Liver (tissue), 10 donors: ENCODE measurements at places on chromosomes 2 and 18.

GRCh38 chr2:20093263-20094141 is 42.1 kb upstream of the LAPTM4A start:
- no peak for DNase-seq

DNA sequence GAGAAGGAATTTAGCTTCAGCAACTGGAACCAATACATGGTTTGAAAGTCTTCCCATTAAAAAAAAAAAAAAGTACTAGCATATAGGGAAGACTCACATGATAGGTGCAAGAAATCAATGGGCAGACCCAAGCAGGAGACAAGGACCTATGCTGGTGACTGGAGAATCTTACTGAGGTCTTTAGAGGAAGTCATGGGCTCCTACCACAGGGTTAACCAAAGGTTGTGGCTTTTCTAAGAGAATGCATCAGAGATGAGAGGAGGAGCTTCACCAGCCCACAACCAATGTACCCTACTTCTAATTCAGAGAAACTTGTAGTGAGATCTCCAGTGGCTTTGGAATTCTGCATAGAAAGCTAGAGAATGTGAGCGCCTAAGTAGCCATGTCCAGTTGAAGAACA is 207.4 kb downstream of the NCKAP5 start:
- no peak for DNase-seq

GRCh38 chr18:72637721-72638120 is 93.6 kb upstream of the CBLN2 start:
- DNase-seq = no peak

DNA sequence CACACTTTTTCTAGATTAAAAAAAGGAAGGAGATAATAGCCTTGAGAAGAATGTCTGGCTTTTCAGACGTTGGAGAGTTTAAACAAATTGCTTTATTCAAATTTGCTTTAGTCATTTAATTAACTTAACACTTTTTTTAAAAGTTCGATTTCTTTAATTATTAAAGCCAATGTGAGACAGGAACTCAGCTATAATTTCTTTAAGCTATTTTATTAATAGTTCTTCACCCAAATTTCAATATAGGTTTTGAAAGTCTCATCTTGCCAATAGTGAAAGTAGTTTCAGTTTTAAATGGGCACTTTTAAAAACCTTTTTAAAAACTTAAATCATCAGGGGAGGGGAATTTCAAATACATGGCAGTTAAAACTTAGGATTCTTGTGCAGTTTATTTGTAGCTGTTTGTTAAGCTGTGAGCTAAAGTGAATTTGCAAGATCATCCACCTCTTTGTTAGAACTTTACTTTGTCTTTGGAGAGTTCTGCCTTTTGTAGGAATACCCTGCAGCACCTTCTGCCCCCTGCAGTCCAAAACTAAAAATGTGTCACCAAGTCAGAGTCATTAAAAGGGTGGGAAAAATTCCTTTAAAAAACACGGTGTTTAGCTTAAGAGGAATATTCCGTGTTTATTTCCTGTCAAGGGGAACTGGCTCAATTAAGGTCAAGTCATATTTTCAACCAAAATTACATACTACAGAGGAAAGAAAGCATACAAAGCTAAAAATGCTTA is 4.6 kb downstream of the TGIF1 start:
- DNase-seq = no peak

DNA sequence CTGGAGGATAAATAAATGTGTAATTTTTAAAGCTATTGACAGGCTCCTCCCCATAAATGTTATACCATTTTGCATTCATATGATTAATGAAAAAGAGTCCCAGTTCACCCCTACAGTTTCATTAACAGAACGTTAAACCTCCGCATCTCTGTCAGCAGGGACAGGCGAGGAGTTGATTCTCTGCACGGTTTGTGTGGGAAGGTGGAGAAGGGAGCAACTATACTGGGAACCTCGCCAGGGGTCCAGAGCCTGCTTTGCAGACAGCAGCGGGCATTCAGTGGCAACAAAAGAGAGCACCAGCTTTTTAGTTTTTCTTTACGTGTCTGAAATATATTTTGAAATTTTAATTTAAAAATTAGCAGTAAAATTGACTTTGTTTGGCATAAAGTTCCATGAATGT is 101.4 kb downstream of the FARSB start:
- DNase-seq = no peak

GRCh38 chr2:136796339-136796738 is 31.0 kb downstream of the THSD7B start:
- no peak for DNase-seq

GRCh38 chr2:9112079-9112721 is 94.4 kb upstream of the ASAP2 start:
- no peak for DNase-seq
